Frontal cortex (tissue), 4 donors: ENCODE measurements at places on chromosomes 4 and X.

DNA sequence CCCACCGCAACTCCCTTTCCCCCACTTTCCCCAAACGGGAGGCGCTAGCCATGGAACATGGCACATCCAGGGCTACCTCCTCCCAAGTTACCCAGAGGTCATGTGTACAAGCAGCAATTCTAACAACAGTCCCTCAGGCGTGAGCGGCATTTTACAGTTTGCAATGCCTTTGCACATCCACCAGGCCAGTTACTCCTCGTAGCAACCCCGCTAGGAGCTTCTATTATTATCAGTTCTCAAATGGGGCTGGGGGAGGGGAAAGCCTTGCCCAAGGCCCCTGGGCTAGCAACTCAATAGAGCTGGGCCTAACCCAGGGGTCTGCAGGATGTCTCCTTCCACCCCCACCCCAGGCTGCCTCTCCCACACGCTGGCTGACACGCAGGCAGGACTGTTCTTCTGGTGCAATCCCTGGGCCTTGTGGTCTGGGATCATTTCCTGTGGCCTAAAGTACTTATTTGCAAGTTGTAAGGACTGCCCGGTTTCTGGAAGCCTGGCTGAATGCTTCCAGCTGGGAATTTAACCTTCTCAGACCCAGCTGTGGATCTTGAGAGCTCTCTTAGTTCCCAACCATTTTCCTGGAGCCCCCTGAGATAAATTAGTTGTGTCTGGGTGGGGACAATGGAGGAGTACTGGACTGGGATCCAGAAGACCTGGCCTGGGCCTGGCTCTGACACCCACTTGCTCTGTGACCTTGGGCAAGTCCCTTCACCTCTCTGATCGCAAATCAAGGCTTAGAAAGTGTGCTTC, 27.7 kb downstream of the PJA1 start:
- DNase-seq = no peak

DNA sequence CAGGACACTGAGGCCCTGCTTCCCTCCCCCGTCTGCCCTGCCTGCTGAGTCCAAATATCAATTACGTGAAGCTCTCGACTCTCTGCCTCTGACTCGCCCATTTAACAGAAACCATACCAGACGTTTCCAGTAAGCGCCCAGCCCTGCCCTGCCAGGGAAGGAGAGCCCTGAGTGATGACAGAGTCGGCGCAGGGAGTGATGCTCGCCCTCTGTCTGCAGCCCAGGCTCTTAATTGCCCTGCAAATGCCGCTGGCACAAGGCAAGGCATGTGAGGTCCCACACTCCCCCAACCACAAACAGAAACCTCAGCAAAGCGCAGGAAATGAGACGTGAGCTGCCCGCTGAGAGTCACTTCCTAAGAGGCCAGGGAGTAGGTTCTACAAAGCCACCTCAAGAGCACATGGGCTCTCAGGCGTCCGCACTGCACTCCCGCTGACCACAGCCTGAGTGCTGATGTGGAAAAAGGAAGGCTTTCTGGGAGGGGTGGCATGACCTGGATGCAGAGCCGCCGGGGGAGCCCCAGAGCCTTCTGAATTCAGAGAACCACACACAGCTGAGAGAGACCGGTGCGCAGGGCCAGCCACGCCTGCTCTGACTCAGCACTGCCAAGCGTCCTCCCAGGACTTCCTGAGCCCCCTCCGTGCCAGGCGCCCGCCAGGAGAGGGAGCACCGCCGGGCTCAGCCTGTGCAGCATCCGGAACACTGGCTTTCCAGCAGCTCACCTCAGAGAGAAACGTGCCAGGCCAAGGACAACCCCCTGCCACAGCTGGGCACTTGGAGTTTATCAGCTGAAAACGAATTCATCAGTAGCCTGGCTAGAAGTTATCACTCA, 5.3 kb downstream of the ZFYVE28 start:
- DNase-seq = no peak

- DNase-seq = no peak
These were observed 8.1 kb downstream of the SCARB2 start for GRCh38 chr4:76205476-76205875.

DNA sequence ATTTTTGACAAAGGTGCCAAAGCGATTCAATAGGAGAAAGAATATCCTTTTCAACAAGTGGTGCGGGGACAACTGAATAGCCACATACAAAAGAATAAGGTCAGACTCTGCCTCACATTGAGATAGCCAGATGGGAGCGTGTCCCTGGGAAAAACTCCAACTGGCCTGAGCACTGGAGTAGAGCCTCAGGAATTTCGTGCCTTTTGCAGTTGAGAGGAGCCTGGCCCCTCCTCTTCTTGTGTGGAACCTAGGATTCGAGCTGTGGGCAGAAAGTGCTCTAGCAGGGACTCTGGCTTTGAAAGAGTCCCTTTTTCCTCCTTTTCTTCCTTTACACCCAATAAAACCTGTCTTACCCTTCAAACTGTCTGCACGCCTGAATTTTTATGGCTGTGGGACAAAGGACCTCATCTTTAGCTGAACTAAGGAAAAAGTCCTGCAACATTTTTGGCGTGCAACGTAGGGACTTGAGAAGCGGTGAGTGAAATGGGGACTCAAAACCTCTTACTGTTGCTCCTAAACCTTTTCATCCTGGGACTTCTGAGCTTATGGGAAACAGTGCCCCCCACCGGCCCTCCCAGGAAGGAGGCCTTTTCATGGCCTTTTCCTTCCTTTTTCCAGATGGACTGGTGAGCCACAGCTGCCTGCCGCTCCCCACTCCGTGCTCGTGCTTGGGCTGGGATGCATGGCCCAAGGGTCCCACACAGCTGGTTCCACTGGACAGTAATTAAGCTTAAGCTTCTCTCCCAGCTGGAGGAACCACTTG, 68.6 kb downstream of the BMP15 start:
- DNase-seq = no peak

- no peak for DNase-seq
These were observed 64.4 kb upstream of the ACSL4 start for GRCh38 chrX:109797311-109797975.

GRCh38 chrX:31314921-31315320, 243.1 kb upstream of the FTHL17 start:
- DNase-seq = no peak
